Activated CD4-positive, CD25-positive, alpha-beta regulatory T cell (primary cell): ENCODE measurements at places on chromosomes 1 and 21.

- no peak for DNase-seq
These were observed 13.4 kb downstream of the SNAP47 start for GRCh38 chr1:227748496-227749182.

GRCh38 chr1:94947437-94947836 is 20.5 kb upstream of the CNN3 start:
- no peak for DNase-seq

DNA sequence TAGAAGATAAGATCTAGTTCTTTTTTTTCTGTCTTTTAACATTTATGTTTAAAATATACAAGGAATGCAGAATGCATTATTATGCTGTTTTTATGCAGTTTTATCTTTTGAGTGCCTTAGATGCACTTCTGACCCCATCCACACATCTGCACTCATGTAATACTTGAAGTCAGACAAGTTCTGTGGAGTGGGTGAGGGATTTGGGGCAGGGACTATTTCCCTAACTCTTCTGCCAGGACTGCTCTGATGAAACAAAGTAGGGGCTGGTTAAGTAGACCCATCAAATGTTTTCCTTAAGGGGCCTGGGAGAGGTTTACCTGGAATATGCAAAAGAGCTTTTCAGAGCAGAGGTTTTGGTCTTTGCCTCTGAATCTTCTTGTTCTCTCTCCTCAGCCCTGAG is 11.4 kb downstream of the TRNAU1AP start:
- no peak for DNase-seq

DNA sequence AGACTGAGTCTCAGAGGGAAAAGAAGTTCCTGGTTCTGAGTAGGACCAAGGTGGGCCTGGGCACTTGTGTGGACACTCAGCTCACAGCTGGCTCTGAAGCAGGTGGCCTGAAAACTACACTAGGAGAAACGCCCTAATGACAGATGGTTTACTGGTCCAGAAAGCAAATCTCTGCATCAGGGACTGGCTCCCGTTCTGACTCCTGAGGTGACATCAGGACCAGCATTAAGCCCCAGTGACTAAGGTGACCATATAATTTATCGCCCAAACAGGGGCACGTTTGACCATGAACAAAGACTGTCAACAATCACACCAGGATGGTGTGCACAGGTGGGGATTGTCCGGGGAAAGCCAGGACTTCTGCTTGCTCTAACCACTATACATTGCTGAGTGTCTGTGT is 12.2 kb upstream of the CD34 start:
- no peak for DNase-seq

- DNase-seq, result no peak
These were observed 34.9 kb downstream of the CHML start for GRCh38 chr1:241605146-241605805.

DNA sequence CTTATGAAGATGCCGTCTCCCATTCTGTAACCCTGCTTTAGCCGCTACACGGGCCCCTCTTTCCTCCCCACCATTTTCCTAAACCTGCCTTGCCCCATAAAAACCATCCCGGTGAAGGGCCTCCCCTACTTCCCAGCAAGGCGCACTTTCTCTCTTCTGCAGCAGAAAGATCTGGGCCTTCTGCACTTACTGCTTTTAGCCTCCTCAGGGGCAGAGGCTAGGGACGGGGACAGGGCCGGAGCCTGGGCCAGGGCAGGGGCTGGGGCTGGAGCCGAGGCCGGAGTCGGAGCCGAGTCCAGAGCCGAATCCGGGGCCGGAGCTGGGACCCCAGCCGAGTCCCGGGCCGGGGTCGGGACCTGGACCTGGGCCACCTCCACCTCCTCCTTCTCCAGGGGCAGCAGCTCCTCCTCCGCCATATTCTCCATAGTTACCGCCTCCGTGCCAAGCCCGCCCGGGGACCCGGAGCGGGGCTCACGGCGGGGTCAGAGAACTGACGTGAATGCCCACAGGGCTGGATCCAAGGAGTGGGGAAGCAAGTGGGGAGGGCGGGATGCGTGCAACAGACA is 382 bp downstream of the TRMT1L start:
- DNase-seq, result peak; percentile 61

DNA sequence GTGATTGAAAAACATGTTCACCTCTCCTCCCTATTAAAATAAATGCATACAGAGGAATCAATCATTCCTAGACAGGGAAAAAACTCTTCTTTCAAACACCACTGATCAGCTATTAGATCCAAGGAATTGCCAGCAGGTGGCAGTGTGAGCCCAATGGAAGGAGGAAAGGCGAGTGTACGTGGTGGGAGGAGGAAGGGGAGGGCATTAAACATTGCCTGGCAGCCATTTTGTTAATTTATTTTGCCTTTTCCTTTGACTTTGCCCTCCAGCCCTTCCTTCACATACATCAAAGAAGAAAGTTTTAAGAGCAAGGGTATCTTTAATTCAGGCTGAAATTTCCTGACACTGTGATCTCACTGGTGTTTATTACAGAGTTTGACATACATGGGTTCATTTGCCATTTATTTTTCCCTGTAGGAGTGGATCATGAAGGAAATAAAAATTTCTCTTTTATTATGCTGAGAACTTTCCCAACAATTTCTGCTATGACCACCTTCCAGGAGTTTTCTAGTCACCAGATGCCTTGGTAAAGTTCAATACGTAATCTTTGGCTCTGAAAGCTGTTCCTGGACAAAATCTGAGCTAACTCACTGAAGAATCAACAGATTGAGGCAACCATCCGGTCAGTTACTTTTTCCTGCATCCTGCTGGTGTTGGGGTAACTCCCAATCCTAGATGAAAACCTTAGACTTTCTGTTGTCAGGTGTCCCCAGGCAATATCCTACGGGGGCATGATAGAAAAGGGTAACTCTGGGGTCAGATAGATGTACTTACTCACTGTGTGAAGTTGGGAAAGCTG is 1.9 kb upstream of the GNAI3 start:
- peak; percentile 90 for DNase-seq

GRCh38 chr1:157490467-157491165 is 61.7 kb downstream of the FCRL5 start:
- DNase-seq, result no peak

DNA sequence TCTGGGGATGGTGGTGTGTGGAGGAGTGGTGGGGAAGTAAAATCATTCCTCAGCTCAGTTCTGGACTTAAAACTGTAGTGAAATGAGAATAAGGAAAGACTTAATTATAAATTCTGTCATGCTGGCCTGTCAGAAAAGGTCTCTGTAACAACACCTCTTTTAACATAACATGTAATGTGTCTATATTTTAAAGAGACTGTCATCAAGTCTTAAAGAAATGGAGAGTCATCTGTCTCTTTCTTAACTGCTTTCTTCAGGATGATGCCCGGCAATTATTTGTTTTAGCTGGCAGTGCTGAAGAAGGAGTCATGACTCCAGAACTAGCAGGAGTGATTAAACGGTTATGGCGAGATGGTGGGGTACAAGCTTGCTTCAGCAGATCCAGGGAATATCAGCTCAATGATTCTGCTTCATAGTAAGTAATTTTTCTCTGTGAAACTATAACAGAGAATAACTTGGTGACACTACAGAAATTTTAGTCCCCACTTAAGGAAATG is 30.6 kb downstream of the GNAI3 start:
- no peak for DNase-seq

- DNase-seq, result no peak
These were observed 2.2 kb downstream of the ZC3H12A start for GRCh38 chr1:37476460-37477197.

- no peak for DNase-seq
These were observed 3.1 kb upstream of the ZBTB8A start for GRCh38 chr1:32536117-32536516.

- no peak for DNase-seq
These were observed at the start of gene BRINP2 for GRCh38 chr1:177170756-177171535. BRINP2 (plus strand) TSS chr1:177170958; CDS start chr1:177229877, 58,919 bp downstream.

DNA sequence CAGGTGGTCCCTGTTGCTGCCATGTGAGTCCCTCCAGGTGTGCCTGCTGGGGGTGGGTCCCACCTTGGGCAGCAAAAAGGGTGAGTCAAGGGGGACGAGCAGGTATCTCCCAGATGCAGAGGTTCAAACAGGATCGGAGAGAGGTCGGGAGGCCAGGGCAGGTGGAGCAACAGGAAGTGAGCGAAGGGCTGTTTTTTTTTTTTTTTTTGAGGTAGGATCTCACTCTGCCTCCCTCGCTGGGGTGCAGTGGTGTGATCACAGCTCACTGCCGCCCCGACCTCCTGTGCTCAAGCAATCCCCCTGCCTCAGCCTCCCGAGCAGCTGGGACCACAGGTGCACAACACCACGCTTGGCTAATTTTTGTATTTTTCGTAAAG is 39.4 kb downstream of the SLC2A7 start:
- DNase-seq, result no peak

- no peak for DNase-seq
These were observed 77.2 kb upstream of the CTTNBP2NL start for GRCh38 chr1:112318698-112319370.

DNA sequence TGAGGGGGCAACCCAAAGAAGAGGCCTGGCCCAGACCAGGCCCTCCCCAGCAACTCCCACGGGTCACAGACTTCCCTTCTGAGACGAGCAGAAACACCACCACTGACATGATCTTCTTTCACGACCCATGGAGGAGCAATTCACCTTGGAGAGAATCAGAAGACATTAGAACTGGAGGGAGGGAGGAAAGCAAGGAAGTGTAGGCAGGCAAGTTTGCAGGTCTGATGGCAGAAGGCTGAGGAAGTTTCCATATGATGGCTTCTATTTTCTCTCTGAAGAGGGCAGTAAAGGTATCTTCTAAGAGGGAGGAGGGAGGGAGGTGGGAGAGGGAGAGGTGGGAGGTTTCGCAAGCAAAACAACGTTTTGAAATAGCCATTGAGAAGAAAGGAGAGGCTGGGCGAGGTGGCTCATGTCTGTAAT is 1.4 kb upstream of the UBXN10 start:
- DNase-seq, result no peak

DNA sequence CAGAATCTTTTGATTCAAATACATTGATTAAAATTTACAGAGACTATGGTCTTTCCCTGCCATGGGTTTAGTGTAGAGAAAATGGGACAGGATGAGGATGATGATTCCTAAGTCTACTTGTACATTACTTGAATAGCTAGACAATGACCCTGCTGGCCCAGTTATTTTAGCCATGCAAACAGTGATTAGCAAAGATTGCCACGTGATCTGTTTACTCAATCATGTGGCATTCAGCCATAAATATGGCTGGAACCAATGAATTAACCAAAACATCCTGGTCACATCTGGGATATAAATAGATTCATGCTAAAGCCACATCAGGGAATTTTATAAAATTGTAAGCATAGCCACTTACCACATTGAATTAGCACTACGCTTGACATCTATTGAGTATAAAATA is 167.3 kb downstream of the PBX1 start:
- no peak for DNase-seq

- no peak for DNase-seq
These were observed 34.7 kb upstream of the COL6A2 start for GRCh38 chr21:46063227-46063626.

- DNase-seq, result no peak
These were observed 106.6 kb downstream of the MATN1 start for GRCh38 chr1:30616759-30617158.

DNA sequence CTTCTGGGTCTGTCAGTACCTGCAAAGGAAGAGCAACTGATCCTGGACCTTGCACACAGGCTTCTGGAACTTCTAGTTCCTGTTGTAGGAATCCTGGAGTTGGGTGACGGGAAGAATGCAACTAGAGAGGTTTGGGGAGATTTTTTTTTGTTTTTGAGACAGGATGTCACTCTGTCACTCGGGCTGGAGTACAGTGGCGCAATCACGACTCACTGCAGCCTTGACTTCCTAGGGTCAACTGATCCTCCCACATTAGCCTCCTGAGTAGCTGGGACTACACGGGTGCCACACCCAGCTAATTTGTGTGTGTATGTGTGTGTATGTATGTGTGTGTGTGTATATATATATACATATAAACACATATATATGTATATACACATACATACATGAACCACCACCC is 18.8 kb downstream of the ENTREP3 start:
- no peak for DNase-seq

DNA sequence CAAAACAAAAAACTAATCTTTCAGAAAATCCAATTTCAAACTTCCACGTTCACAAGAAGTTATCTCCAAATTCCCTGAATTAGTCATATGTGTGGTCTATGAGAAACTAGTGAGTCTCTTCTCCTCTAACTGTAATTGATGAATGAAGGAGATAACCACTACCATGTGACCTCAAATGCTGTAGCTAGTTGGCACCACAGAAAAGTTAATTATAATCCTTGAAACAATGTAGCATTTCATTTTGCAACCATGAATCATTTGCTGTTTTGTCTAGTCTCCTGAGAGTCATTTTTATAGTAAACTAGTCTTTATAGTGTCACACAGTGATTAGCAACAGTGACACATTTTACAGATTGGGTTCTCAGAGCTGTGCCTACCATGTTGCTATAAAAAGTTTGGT is 287.5 kb downstream of the LRRIQ3 start:
- no peak for DNase-seq

- DNase-seq, result no peak
These were observed 6.9 kb upstream of the NFASC start for GRCh38 chr1:204863730-204864129.

GRCh38 chr1:63135174-63135512 is 187.2 kb upstream of the FOXD3 start:
- no peak for DNase-seq

- DNase-seq, result no peak
These were observed 137.4 kb upstream of the VAMP3 start for GRCh38 chr1:7633506-7634245.

DNA sequence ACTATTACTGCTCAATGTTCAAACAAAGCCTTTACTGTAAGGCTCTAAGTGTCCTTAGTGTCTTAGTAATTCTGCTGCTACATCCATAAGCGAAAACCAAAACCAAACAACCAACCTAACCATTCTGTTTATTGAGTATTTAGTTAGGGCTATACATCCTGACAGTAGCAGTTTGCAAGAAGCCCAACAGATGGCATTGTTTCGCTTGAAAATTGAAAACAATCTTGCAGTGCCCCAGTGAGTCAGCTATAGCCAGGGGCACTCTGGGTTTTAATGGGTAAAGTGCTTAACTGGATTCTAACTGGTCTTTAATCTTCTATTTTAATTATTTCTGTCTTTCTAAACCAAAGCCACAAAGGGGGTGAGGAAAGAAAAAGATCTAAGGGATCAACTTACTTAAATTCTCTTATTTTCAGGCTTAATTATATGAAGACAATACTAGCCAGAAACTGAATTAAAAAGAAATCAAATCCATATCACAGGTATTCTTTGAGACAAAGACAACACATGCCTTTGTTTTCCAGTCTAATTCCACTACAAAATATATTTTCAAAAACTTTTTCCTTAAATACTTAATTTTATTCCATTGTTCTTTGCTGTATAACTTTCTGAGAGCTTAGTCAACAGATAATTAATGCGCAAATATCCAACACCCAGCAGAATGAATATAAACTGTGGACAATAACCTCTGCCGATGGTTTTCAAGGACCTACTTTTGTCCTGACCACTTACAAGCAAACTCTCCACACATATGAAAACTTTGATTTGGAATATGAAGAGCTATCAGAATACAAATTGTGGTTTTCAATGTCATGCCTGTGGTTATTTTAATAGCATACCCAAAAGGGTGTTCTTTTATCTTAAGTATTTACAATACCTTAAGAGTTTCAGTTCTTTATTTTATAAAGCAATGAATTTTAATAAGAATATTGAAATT is 15.2 kb downstream of the POGZ start:
- peak; percentile 5 for DNase-seq

- DNase-seq, result no peak
These were observed 4.6 kb upstream of the NBPF1 start for GRCh38 chr1:16617778-16618580.

GRCh38 chr1:3547055-3548005 is 64.0 kb downstream of the MEGF6 start:
- DNase-seq, result no peak
